NCI-H1048 (cell line): ENCODE measurements at places on chromosomes 7 and 10.

DNA sequence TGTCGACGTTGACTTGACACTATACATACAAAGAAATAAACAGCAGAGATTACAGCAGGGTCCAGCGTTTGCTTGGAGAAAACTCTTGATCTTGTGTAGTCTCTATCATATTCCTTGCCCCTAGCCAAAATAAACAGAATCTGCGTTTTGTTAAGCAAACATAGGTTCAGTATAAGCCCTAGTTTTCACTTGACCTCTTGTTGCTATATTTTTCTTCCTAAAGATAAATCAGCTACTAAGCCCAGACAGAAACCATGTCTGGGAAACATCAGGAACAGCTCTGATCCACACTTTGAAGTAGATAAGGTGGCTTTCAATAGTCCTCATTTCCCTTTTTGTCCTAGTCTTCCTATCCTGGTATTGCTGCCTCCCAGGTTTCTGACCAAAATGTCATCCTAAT is 328.2 kb upstream of the MAGI2 start:
- no peak for DNase-seq

DNA sequence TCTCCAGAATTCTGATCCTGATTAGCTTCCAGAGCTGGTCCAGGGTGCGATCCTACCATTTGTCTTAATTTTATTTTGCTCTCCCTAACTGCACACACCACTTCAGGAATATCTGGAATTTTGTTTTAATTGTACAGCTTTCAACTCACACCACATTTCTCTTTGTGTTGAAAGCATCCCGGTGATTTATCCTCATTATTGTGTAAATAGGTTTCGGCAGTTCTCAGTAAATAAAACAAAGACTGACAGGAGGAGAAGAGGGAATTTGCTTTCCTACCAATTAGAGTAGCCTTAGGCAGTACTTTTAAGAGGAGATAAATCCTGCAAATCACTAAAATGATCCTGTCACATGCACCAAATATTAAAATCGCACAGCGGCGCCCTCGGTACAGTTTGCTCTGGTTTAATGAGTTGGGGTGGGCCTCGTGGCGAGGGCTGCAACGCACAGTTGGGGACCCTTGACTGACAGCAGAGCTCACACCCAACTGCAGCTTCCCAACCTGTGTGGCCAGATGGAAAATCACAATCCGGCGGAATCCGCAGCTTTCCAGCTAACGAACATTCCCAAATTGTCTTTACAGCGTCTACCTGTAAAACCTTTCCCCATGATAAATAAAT is 62.6 kb downstream of the EBF3 start:
- no peak for DNase-seq

- no peak for DNase-seq
Observed at GRCh38 chr10:101079874-101080273, 18.1 kb downstream of the KAZALD1 start.

- DNase-seq, result no peak
Observed at GRCh38 chr10:80413271-80413996, 5.1 kb downstream of the PRXL2A start.

- no peak for DNase-seq
Observed at GRCh38 chr7:27922907-27923641, 183.1 kb downstream of the TAX1BP1 start.

DNA sequence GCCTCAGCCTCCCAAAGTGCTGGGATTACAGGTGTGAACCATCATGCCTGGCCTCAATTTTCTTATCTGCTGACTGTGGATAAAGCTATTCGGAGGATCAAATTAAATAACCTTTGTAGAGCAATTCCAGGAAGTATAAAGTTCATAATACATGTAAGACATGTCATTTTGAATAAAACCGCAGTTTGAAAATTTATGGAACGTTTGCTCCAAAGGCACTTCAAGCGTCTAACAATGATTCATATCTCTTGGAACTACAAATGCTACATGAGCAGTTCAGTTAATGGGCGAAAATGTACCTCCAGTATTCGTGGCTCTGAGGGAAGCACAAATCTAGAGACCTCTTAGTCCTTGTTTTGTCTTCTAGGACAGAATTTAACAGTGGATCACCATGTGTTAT is 190.3 kb downstream of the GALNT17 start:
- DNase-seq, result no peak

DNA sequence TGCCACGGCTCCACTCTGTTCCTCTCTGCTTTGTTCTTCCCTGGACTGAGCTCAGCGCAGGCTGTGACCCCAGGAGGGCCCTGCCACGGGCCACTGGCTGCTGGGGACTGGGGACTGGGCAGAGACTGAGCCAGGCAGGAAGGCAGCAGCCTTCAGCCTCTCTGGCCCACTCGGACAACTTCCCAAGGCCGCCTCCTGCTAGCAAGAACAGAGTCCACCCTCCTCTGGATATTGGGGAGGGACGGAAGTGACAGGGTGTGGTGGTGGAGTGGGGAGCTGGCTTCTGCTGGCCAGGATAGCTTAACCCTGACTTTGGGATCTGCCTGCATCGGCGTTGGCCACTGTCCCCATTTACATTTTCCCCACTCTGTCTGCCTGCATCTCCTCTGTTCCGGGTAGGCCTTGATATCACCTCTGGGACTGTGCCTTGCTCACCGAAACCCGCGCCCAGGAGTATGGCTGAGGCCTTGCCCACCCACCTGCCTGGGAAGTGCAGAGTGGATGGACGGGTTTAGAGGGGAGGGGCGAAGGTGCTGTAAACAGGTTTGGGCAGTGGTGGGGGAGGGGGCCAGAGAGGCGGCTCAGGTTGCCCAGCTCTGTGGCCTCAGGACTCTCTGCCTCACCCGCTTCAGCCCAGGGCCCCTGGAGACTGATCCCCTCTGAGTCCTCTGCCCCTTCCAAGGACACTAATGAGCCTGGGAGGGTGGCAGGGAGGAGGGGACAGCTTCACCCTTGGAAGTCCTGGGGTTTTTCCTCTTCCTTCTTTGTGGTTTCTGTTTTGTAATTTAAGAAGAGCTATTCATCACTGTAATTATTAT is 1.2 kb downstream of the CLDN4 start:
- peak; percentile 60 for DNase-seq

DNA sequence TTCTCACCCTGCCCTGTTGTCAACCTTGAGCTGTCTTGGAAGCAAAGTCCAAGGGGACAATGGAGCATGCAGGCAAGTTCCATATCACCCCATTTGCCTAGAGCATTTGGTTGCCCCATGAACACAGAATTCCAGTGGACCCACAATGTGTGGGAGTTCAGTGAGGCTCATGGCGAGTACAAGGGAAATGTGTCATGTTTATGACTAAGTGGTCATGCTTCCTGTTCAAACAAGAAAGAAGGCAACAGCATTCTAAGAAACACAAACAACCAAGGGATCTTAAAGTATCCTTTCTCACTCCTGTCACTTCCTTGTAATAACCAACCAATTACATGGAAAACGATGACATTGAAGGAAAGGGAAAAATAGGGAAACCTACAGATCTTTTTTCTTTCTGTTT is 513.0 kb downstream of the INHBA start:
- no peak for DNase-seq

- peak; percentile 87 for DNase-seq
Observed at GRCh38 chr10:45672181-45673073, at the start of gene ZFAND4. TSS of gene ZFAND4 (minus strand) at chr10:45672772. CDS start at chr10:45663725, 9,047 bp downstream.

- DNase-seq, result no peak
Observed at GRCh38 chr10:34773636-34774630, 41.2 kb downstream of the PARD3 start.

GRCh38 chr7:38229386-38229785 is 44.0 kb downstream of the TARP start:
- no peak for DNase-seq

- no peak for DNase-seq
Observed at GRCh38 chr10:34869135-34869836, 54.2 kb upstream of the PARD3 start.

DNA sequence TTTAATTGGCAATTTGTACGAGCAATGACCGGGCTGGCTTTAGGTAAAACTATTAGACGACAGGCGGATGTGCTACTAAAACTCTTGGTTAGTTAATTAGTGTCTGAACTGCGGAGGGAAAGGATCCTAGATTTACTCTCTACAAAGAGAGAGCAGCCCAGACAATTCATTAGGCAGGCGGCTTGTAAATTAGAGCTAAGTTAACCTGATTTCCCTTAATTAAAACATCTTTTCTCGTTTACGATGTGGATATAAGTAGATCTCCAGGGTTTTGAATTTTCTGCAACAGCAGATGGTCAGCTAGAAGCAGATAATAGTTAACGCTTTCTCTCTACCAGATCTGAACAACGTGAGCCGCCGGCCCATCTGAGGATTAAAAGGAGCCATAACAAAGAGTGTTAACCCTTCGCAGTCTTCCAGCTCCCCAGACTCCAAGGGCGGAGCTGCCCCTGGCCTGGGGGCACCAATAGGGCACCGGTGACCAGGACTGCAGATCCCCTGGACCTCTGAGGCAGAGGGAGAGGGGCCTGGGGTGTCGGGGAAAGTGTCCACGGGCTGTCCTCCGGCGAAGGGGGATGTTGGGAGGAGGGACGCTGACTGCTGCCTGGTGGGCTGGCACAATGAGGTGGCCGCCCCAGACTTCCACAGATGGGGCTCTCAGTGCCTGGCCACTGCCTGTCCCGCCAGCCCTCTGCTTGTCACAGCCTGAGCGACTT is 6.3 kb upstream of the UNCX start:
- no peak for DNase-seq

GRCh38 chr10:34430685-34431084 is 384.4 kb downstream of the PARD3 start:
- DNase-seq, result no peak

DNA sequence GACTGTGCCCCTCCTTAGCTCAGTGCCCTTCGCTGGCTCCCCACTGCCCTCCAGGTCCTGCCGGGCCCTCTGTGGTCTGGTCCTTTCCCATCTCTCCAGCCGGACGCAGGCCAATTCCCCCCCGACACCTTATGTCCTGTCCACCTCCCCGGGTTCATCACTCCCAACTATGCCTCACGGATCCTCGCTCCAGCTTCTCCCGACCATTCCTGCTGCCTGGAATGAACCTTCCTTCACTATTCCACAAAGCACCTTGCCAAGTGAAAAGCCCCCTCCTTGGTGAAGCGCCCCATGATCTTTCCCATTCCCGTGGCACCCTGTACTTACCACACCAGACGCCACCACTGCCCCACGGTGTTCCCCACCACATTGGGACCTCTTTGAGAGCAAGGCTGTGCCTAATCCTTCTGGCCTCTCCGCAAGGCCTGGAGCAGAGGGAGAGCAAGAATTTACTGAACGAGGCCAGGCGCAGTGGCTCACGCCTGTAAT is 47.2 kb downstream of the TMEM270 start:
- no peak for DNase-seq

- DNase-seq, result no peak
Observed at GRCh38 chr7:51301806-51302205, 14.8 kb downstream of the COBL start.

- no peak for DNase-seq
Observed at GRCh38 chr7:84188786-84189405, 5.7 kb downstream of the SEMA3A start.

DNA sequence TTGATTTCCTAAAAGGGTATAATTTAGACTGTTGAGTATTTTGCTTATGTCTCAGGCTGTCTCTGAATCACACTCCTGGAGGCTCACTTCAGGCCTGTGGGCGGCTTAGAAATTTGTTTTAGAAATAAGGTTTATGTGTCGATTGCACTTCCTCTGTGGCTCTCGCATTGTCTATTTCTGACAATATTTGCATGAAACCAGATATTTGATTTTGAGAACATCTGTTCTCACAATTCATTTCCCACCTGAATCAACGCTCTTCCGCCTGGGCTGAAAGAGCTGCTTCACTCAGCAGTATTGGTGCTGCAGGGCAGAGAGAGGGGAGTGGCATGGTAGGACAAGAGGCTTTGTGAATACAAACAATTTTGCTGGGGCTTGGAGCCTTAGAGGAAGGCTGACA is 262.0 kb downstream of the ADRA2A start:
- DNase-seq, result no peak

- no peak for DNase-seq
Observed at GRCh38 chr10:70498970-70499835, 20.6 kb downstream of the PALD1 start.

GRCh38 chr10:50538555-50539398 is 85.0 kb downstream of the SGMS1 start:
- DNase-seq, result no peak

DNA sequence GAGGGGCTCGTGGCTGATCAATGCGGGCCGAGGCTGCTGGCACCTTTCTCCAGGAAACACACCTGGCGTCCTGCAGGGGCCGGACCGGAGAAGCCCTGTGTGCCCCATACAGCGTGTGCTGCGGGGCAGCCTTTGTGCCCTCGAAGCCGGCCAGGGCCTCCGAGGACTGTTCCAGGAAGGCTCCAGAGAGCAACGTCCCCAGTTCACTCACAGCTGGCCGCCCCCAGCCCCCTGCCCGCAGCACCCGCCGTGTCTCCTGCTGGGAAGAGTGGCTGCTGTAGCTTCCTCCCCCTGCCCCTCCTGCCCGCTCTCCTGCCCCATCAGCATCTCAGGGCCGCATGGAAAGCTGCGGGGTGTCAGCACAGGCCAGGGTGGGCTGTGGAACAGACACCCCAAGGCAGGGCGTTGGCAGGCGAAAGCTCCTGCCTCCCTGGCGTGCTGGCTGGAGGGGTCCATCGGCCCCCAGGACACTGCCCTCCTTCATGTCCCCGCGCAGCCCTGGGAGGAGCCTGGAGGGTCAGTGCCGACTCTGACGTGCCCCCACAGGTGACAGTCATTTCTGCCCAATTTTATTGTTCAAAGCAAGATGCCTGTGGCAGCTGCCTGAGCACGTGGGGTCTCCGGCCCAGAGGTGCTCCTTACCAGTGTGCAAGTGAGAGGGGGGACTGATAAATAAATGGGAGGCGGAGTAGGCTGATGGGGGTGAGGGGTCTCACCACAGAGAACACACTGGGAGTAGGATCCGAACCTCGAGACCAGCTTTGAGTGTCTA is 95.8 kb upstream of the DIP2C start:
- DNase-seq, result no peak

- DNase-seq, result no peak
Observed at GRCh38 chr10:70928140-70928539, 39.8 kb upstream of the PCBD1 start.

- no peak for DNase-seq
Observed at GRCh38 chr10:123284022-123284421, 129.8 kb downstream of the BUB3 start.

DNA sequence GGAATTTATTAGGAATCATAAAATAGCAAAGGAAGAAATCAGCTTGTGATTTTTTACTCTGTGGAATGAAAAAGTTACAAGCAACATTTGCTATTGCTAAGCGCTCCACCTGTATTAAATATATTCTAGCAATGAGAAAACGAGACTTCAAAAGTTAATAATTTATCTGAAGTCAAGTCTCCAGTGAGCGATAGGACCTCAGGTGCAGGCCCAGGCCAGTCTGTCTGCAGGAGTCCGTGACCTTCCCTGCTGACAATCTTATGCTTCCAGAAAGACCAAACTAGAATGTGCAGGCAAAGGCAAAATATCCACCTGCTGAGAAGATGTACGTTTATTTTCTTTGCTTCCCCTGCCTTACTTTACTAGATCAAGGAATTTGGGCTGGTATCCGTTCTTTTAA is 22.7 kb downstream of the MRC1 start:
- DNase-seq, result no peak

DNA sequence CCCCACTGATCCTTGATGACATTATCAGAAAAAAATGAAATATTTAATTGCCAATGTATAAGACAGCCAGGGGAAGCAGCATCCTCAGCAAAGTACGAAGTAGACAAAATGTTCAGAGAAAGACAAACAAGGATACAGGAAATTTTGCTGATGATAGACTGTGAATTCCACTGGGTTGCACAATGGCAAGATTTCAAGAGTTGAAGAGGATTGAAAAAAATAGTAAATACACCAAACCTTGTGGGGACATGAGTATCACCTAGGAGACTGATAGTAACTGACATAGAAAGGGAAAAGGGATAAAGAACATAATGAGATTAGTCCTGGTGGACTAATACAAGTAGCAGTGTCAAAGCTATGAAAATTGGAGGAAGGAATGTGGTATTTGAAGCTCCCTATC is 16.5 kb downstream of the CNOT4 start:
- DNase-seq, result no peak
